ENCODE measurements at places on chromosomes 5 and 9. TPM values are rescaled to one million over a fixed set of nuclear protein-coding genes. Genes with fewer than 3 reads are reported as not detected.

- H3K27me3 ChIP-seq: no peaks in the 10 kb centered on the region
- H3K36me3 ChIP-seq: no peaks in the 10 kb centered on the region
- no peaks in the 10 kb centered on the region for H3K4me1 ChIP-seq
- peak; percentile 75 for DNase-seq
- H3K27ac ChIP-seq: peak overlapping the region; percentile 65
- H3K4me3 ChIP-seq: no peak overlapping the region
These were observed 61.8 kb upstream of the CPLX2 start for GRCh38 chr5:175809531-175810121.

- peak overlapping the region; percentile 82 for H3K4me3 ChIP-seq
- H3K4me1 ChIP-seq: no peaks in the 10 kb centered on the region
- H3K27ac ChIP-seq: no peak overlapping the region
- DNase-seq: peak; percentile 85
- H3K36me3 ChIP-seq: no peaks in the 10 kb centered on the region
These were observed 8.7 kb downstream of the CCL21 start for GRCh38 chr9:34701023-34701768.

GRCh38 chr5:132215329-132215728 is 12.3 kb downstream of the P4HA2 start:
- DNase-seq: peak; percentile 85
- no peaks in the 10 kb centered on the region for H3K27me3 ChIP-seq
- peak overlapping the region; percentile 90 for H3K27ac ChIP-seq
- H3K36me3 ChIP-seq: no peaks in the 10 kb centered on the region

DNA sequence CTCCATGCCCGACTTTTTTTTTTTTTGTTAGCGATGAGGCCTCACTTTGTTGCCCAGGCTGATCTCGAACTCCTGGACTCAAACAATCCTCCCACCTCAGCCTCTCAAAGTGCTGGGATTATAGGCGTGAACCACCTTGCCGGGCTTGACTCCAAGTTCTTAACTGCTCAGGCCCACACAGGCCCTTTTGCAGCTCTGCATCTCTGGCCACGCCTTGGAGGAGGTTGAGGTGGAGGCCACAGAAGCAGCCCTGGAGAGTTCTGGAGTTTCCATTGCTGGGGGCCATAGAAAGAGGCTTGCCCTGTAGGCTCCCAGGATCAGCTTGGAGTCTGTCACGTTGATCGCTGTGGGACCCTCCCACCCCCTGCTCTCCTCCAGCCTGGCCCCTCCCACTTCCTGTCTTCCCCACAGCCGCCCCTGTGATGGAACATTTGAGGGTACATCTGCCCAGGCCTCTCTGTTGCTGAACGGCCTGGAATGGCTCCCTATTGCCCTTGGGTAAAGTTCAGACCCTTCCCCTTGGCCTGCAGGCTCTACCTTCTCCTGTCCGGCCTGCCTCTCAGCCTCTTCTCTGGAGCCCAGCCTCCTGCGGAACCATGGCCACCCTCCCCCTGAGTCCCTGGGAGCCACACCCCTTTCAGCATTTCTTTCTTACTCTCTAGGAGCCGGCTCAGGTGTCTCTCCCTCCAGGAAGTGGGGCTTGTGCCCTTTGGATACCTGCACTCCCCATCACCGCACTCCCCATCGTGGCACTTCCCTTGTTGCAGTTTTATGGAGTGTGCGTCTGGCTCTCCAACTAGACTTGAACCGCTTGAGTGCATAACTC is 30.4 kb upstream of the IER5L start:
- peak; percentile 71 for DNase-seq
- H3K27ac ChIP-seq: peak overlapping the region; percentile 80
- H3K36me3 ChIP-seq: no peaks in the 10 kb centered on the region
- no peak overlapping the region for H3K4me3 ChIP-seq
- no peaks in the 10 kb centered on the region for H3K27me3 ChIP-seq

- H3K27ac ChIP-seq: no peak overlapping the region
- no peak for DNase-seq
- H3K4me3 ChIP-seq: no peak overlapping the region
- H3K27me3 ChIP-seq: peaks cover 2% of the 10 kb centered on the region
- H3K36me3 ChIP-seq: no peaks in the 10 kb centered on the region
These were observed 17.9 kb downstream of the ADGRD2 start for GRCh38 chr9:124468061-124468740.

The PDLIM4 gene
- 7.3 TPM for total RNA-seq

Data from hepatocyte (in vitro differentiated cells).